ENCODE measurements at places on chromosomes 2 and 18.

GRCh38 chr2:128385365-128385764 is 66.7 kb upstream of the HS6ST1 start:
- no peak for DNase-seq

GRCh38 chr18:63147973-63148372 is 171.6 kb downstream of the BCL2 start:
- DNase-seq = no peak

- DNase-seq = no peak
Observed at GRCh38 chr18:24021505-24021904, 7.0 kb downstream of the TTC39C start.

DNA sequence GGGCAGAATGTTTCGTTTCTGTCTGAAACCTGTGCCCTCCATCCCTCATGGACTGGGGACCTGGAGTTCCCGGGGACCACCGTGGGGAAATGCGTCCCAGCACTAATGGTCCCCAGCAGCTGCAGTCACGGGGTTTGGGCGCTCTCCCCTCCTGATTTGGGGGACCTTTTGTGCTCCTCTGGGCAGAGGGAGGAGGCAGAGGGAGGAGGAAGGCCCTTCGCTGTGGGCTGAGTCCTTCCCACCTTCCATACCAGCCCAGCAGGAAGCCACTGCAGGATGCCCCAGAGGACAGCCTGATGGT is 3.2 kb downstream of the GPR35 start:
- no peak for DNase-seq

DNA sequence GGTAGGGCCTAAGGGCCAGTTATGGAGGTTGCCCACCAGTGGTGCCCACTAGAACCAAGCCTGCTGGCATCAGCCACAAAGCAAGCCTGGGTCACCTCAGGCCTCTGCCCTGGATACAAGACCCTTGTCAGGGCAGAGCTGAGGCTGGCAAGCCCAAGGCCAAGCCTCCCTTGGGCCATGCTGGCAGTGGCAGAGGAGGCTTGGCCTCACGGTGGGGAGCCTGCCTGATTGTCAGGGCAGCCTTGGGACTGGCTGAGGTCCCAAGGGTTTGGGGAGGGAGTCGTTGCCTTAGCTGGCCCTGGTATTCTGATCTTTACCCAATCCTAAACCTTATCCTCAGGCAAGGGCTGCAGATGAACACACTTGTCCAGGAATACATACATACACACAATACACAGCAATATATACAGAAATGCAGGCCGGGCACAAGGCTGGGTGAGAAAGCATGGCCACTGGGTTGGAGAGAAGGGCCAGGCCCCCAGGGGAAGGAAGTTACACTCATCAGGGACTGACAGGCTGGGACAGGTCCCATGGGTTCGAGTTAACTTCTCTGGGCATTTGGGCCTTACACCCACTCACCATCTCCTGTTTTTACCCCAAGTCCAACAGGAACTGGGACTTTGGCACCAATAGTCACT is 21.0 kb downstream of the CCT7 start:
- peak; percentile 61 for DNase-seq

DNA sequence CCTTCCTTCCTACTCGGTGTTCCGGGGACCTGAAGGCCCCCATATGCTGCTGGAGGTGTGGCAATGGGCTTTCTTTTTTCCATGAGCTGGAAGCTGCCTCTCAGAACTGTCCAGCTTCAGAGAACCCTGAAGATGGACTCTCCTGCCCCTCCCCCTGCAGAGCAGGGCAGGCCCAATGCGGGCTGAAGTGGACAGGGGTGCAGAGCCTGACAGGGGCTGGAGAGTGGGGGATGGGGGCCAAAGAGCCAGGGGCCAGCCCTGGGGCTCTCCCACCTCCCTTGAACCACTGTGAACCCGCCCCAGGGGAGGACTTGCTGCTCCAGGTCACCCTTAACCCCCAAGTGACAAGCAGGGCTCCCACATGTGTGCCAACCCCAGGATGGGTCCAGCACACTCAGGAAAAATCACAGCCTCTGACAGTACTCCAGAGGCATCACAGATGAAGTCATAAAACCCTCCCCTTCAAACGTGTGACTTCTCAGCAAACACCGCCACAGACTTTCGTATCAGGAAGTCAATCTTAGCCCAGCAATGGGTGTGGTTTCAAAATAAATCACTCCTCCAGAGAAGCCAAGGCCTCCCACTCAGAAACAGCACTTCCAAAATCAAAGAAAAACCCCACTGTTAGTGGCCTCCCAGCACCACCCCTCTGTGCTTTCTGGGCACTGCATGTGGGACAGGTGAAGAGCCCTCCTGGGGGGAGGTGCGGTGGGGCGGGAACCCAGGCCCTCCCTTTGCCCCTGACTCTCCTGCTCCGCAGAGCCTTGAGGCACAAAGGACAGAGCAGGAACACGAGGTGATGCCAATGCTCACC is 135.8 kb downstream of the HDAC4 start:
- no peak for DNase-seq

GRCh38 chr2:227853765-227854271 is 17.6 kb upstream of the DAW1 start:
- DNase-seq = no peak

DNA sequence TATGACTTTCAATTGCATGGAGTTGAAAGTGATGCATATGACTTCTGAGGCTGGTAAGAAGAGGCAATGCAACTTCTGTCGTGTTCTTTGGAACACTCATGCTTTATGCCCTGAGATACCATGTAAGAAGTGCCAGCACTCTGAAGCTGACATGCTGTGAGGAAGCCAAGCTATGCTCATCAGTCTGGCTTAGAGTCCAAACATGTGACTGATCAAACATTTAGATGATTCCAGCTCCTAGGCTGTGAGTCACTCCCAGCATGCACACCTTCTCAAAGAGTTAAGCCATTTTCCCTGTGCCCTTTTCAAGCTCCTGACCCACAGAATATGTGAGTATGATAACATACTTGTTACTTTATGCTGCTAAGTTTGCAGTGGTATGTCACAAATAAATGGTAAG is 15.8 kb upstream of the VRK2 start:
- DNase-seq = no peak

- no peak for DNase-seq
Observed at GRCh38 chr2:148796735-148797512, 78.1 kb upstream of the KIF5C start.

- DNase-seq = no peak
Observed at GRCh38 chr18:3655254-3656050, 205.5 kb downstream of the TGIF1 start.

GRCh38 chr18:26307161-26307773 is 81.0 kb downstream of the TAF4B start:
- peak; percentile 88 for DNase-seq

DNA sequence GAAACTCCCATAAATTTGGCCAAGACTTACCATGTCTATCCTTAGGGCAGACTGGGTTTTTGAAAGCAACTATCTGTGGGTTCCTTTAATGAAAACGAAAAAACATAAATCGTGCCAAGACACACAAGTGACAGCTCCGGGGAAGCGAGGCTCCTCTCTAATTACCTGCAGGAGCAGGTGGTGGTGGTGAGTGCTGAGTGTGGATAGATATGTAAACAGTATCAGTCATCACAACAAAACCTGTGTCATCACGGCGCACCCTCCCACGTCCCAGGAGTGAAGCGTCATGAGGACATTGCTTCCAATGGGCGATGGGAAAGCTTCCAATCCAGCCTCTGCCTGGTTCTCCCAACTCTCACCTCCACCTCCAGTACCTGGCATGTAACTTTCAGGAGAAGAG is 31.3 kb downstream of the ACKR3 start:
- DNase-seq = no peak

DNA sequence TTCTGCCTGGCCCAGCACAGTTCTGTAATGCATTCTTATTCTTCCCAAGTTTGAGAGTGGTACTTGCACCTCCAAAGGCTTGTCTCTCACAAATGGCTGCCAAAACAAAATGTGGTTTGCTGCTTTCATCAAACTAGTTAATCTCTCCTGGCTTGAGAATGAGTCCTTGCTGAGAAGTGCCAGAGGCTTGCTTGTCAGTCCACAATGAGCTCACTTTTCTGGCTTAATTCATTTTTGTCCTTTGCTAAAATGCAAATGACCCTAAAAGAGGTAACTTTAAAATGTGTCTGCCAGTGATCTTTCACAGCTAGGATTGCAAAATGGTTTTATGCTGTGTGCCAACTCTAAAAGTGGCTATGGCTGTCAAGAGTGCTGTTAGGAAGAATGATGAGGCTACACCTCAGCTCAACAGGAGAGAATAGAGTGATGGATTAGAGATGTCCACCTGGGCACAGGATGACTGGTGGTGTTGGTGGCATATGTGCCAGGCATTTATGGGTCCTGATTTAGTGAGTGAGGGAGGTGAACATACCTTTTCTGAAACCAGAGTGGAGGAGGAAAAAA is 291.2 kb upstream of the HNMT start:
- no peak for DNase-seq

DNA sequence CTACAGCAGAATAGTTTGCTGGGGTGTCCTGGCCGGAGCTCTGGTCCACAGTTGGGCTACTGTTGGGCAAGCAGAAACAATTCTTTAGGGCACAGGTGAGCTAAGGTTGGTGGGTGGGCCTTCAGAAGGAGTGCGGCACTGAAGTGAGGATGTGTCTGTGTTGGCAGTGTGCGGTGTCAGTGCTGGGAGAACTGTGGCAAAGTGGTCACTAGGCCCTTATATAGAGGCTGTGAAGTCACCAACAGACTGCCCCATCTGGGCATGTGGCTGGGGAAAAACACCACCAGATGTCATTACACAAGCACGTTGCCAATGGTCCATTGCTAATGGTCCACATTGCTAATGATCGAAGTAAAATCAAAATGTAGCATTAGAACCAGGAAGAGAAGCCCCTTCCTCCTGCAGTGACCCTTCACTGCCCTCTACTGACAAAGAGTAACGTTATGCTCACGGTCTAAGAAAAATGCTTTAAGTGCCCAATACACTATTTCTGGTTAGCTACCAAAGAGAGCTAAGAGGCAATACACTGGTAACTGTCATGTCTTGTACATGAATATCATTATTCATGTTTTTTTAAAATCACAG is 21.3 kb downstream of the SCN1A start:
- DNase-seq = peak; percentile 56

GRCh38 chr2:207311316-207312005 is 145.7 kb upstream of the KLF7 start:
- DNase-seq = peak; percentile 48

Measured in Karpas-422 (cell line).